ENCODE measurements at places on chromosomes 11 and 22.

DNA sequence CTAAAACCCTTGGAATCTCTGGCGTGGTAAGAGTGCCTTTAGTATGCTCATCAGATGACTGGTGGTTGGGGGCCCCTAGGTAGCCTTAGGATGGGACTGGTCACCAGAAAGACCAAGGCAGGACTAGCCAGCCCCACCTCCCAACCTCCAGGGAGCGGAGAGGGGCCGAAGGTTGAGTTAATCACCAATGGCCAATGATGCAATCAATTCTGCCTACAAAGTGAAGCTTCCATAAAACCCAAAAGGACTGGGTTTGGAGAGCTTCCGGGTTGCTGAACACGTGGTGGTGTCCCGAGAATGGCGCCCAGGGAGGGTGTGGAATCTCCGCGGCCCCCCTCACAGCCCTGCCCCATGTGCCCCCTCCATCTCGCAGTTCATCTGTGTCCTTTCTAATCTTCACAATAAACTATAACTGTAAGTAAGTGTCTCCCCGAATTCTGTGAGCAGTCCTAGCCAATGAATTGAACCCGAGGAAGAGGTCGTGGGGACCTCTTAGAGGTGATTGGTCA is 66.4 kb upstream of the SLC22A12 start:
- no peak overlapping the region for H3K27ac ChIP-seq
- peaks cover 5% of the 10 kb centered on the region for H3K36me3 ChIP-seq
- DNase-seq = no peak
- H3K27me3 ChIP-seq = peaks cover 83% of the 10 kb centered on the region
- H3K4me1 ChIP-seq = no peaks in the 10 kb centered on the region

DNA sequence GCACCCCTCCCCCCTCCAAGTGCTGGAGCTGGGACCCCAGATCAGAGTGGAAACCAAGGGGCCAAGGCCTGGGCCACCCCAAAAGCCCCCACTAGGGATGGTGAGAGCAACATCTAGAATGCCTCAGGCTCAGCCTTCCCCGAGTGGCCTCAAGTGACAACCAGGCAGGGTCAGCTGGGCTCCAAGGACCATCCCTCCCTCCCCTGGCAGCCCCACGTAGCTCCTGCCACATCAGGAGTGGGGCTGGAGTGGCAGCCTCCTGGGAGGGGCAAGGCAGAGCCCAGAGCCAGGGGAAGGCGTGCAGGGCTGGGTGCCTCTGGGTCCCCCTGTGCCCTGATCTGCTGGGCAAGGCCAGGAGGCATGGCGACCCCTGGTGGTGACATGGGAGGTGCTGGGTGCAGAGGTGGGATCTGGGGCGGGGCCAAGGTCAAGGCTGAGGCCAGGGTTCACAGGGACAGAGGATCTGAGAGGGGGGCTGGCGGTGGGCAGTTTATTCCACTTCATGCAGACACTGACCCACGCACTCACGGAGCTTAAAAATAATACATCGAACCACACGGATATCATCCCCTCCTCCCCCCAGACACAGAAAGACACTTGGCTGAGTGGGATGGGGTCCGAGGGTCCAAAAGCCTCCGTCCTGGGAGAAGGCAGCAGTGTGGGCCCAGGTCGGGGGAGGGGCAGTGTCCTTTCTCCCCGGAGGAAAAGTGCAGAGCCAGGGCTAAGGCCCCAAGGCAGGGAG is 15.8 kb upstream of the EHD1 start:
- peaks cover 2% of the 10 kb centered on the region for H3K36me3 ChIP-seq
- no peak overlapping the region for H3K27ac ChIP-seq
- H3K4me3 ChIP-seq = peak overlapping the region; percentile 12
- peak; percentile 92 for DNase-seq
- H3K4me1 ChIP-seq = peaks cover 13% of the 10 kb centered on the region

GRCh38 chr11:23856654-23857053 is 640.2 kb upstream of the LUZP2 start:
- H3K27me3 ChIP-seq = no peaks in the 10 kb centered on the region
- no peak overlapping the region for H3K27ac ChIP-seq

- peaks cover 72% of the 10 kb centered on the region for H3K27me3 ChIP-seq
- DNase-seq = no peak
- no peak overlapping the region for H3K4me3 ChIP-seq
- no peaks in the 10 kb centered on the region for H3K36me3 ChIP-seq
Measured at GRCh38 chr11:73265278-73265810, 6.8 kb upstream of the P2RY6 start.

DNA sequence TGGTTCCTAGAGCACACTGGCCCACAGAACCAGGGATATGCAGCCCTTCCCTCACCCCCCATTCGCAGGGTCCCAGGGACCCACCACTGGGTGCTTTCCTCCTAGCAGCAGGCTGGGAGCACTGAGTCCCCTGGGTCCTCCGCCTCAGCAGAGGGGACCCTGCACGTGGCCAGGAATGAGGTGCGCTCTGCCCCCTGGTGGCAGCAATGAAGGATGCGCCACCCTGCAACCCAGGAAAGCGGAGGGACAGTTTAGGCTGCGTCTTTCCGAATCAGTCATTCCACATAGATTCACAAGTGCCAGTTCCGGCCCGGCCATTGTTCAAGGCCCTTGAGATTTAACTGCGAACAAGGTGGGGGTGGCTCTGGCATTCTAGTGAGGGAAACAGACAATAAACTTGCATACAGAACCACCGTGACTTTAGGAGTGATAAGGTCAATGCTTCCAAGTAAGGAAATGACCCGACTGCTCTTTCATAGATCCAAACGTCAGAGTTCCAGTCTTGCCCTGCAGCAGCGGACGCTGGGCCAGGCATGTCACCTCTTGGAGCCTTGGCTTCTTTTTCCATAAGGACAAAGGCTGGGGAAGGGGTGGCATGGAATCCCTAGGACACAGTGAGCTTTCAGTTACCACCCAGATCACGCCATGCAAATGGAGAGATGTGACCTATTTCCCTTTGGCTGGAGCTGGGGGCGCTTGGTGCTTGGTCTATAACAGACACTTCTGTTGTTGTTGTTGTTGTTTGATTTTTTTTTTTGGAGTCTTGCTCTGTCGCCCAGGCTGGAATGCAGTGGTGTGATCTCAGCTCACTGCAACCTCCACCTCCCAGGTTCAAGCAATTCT is 7.7 kb downstream of the RIN1 start:
- peaks cover 19% of the 10 kb centered on the region for H3K4me1 ChIP-seq
- no peak overlapping the region for H3K27ac ChIP-seq
- H3K4me3 ChIP-seq = peak overlapping the region; percentile 25
- DNase-seq = peak; percentile 70
- H3K27me3 ChIP-seq = no peaks in the 10 kb centered on the region
- no peaks in the 10 kb centered on the region for H3K36me3 ChIP-seq

GRCh38 chr11:36092314-36093030 is 148.6 kb downstream of the LDLRAD3 start:
- no peak overlapping the region for H3K27ac ChIP-seq
- H3K4me3 ChIP-seq = no peak overlapping the region
- H3K36me3 ChIP-seq = peaks cover 2% of the 10 kb centered on the region
- no peak for DNase-seq
- peaks cover 44% of the 10 kb centered on the region for H3K27me3 ChIP-seq

GRCh38 chr22:28146401-28147314 is 227.6 kb upstream of the PITPNB start:
- DNase-seq = no peak
- H3K4me3 ChIP-seq = no peak overlapping the region
- H3K27me3 ChIP-seq = peaks cover 53% of the 10 kb centered on the region
- H3K27ac ChIP-seq = no peak overlapping the region
- H3K4me1 ChIP-seq = no peaks in the 10 kb centered on the region

DNA sequence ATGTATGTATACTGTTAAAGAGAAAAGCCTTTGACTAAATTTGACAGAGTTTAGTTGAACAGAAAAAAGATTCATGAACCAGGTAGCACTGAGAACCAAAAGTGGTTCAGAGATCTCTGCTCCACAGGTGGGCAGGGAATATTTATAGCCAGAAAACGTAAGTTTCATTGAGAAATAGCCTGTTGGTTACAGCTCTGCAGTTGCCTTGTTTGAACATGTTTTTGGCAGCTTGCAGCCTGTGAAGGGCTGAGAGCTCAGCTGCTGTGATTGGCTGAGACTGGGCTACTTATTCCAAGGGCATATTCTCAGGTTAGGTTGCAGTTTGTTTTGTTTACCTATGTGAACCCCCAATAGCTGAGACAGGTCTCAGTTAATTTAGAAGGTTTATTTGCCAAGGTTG is 13.5 kb upstream of the ZNF74 start:
- no peak overlapping the region for H3K27ac ChIP-seq
- peaks cover 12% of the 10 kb centered on the region for H3K27me3 ChIP-seq
- H3K4me1 ChIP-seq = no peaks in the 10 kb centered on the region
- no peaks in the 10 kb centered on the region for H3K36me3 ChIP-seq
- DNase-seq = no peak

- H3K27me3 ChIP-seq = no peaks in the 10 kb centered on the region
- no peak for DNase-seq
- no peaks in the 10 kb centered on the region for H3K36me3 ChIP-seq
- no peak overlapping the region for H3K27ac ChIP-seq
- H3K4me1 ChIP-seq = no peaks in the 10 kb centered on the region
Measured at GRCh38 chr11:80424012-80424695, 983.3 kb upstream of the TENM4 start.

DNA sequence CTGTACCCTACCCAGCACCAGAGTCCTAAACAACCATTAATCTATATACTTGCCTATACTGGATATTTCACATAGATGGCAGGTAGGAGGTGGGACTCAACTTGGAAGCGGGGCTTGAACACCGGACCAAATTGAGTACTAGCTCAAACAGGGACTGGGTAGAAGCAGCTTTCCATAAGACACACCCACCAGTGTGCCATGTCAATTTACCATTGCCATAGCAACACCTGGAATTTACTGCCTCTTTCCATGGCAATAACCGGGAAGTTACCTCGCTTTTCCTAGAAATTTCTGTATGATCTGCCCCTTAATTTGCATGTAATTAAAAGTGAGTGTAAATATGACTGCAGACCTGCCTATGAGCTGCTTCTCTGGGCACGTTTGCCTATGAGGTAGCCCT is 38.6 kb upstream of the CUL5 start:
- H3K4me3 ChIP-seq = no peak overlapping the region
- no peak overlapping the region for H3K27ac ChIP-seq
- H3K36me3 ChIP-seq = no peaks in the 10 kb centered on the region
- H3K27me3 ChIP-seq = peaks cover 6% of the 10 kb centered on the region
- no peak for DNase-seq
- H3K4me1 ChIP-seq = no peaks in the 10 kb centered on the region

DNA sequence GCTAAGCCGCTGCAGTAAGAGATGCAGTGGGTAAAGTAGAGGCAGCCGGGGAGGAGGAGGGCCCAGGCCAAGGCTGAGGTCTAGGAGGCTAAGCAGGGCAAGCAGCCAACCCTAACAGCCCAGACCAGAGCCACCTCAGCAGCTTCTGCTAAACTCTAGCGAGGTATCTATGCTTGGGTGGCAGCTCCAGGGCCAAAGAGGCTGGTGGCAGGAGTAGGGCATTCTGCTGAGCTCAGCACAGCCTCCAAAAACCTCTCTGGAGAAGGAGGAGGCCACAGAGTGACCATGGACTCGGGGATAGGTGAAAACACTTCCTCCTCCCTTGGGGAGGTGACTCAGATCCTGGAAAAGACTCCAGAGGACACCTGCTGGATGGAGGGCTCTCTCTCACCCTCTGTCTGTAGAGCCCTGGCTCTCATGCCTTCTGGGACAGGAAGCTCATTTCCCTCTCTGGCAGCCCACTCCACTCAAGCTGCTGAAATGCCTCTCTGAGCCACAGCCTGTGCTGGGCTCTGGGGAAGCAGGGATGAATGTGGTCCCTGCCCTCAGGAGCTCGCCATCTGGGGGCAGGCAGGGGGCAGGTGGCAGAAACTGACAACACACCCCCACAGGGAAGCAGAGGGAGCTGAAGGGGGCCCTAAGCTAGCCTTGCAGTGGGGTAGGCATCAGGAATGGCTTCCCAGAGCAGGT is 16.5 kb upstream of the TPBGL start:
- H3K4me1 ChIP-seq = no peaks in the 10 kb centered on the region
- H3K27ac ChIP-seq = no peak overlapping the region
- no peak overlapping the region for H3K4me3 ChIP-seq
- H3K36me3 ChIP-seq = no peaks in the 10 kb centered on the region

- H3K27me3 ChIP-seq = no peaks in the 10 kb centered on the region
- H3K4me1 ChIP-seq = no peaks in the 10 kb centered on the region
- H3K4me3 ChIP-seq = no peak overlapping the region
- DNase-seq = no peak
Measured at GRCh38 chr11:103901656-103902055, 134.8 kb upstream of the DDI1 start.

DNA sequence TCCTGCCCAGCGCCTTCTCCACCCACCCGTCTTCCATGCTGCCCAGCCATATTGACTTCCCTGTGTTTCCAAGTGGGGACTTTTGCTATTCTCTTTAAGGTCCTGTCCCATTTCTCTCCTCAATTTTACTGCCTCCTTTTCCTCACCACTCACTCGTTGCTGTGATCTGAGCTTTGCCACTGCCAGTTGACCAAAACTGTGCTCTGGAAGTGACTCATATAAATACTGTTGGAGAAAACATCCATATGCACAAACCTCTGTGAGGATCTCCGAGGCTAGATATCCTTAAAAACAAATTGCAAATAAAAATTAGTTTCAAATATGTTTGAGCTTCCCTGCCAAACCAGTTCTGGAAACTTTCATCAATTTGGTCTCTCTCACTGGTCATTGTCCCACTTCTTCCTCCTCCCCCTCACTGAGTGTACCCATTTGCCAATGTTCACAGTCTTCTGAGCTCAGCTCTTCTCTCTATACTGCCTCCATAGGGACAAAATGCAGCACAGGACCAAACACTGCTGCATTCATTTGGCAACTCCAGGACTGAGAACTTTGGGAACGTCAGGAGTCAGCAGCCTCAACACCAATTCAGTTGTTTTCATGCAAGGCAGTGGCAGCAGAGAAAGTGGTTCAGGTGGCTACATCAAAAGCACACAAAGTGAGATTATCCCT is 34.0 kb upstream of the MMP13 start:
- no peak overlapping the region for H3K27ac ChIP-seq
- H3K4me3 ChIP-seq = no peak overlapping the region
- H3K27me3 ChIP-seq = peaks cover 37% of the 10 kb centered on the region
- H3K4me1 ChIP-seq = no peaks in the 10 kb centered on the region

DNA sequence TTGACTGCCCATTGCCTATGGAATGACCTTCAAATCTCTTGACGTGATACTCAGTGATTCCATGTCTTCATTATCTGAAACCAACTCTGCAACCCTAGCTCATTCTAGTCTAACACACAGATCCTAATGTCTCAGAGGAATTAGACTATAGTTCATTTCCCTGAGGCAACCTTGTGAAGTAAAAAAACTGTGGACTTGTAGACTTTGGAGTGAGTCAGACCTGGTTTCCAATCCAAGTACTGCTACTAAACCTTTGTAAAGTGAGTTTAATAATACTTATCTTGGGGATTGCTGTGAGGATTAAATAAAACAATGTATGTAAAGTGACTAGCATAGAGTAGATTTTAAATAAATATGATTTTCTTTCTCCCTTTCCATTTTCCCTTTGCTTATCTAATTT is 226.1 kb downstream of the BLID start:
- H3K4me3 ChIP-seq = no peak overlapping the region
- H3K4me1 ChIP-seq = no peaks in the 10 kb centered on the region
- H3K27me3 ChIP-seq = no peaks in the 10 kb centered on the region
- H3K36me3 ChIP-seq = no peaks in the 10 kb centered on the region
- H3K27ac ChIP-seq = no peak overlapping the region
- no peak for DNase-seq
